ENCODE measurements at places on chromosomes 6 and 20. TPM values are rescaled to one million over a fixed set of nuclear protein-coding genes. Genes with fewer than 3 reads are reported as not detected.

Gene OR2H1
- total RNA-seq = not detected

Gene KCNQ5
- total RNA-seq = 5.0 TPM

Gene LINC00237
- total RNA-seq = not detected

Gene RAET1L
- total RNA-seq = not detected

Gene EGFL8
- 21.7 TPM for total RNA-seq

Gene STMND1
- not detected for total RNA-seq

Gene IER3
- total RNA-seq = 24.1 TPM

Gene DNAJC5
- 42.8 TPM for total RNA-seq

Gene C20orf202
- total RNA-seq = not detected

Gene OLIG3
- not detected for total RNA-seq

Gene BANF2
- total RNA-seq = not detected

GRCh38 chr6:21596145-21596948 is 2.8 kb downstream of the SOX4 start:
- DNase-seq = no peak

- DNase-seq = no peak
Observed at GRCh38 chr6:55167860-55168259, 6.5 kb upstream of the HCRTR2 start.

GRCh38 chr6:35582315-35582714 is 69.6 kb upstream of the TULP1 start:
- no peak for DNase-seq

DNA sequence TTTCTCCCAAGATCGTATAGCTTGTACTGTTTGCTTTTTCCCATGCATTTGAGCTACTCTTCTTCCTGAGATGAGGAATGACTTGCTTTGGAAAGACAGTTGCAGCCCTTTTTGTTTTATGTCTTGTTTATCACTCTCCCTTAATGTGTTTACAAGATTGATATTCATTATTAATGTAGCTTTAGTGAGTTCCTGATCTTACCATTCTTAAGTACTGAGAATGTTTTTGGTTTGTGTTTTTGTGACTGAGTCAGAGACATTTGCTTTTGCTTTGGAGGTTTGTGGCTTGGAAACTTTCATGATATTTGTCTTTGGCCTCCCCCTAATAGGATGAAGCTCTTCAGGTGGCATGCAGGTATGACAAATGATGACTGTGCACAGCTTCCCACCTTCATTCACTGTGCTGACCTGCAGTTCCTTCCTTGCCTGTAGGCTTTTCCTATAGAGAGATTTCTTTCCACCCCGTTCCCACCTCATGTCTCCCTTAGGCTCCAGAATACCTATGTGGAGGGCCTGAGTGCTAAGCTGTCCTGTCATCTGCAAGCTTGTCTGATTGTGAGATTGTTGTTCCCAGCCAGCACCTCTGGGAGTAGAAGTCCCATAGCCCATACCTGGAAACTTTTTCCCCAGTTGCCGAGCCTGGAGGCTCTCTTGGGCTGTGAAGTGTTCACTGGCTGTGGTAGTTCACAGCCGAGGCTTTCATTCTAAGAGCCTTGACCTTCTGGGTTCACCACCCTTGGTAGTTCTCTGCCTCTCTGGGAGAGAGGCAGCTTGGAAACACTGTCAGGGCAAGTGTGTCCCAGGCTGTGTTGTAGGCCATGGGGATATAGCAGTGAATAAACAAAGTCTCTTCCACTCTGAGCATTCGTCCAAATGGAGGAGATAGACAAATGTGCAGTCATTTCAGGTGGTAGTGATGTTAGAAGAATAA is 27.1 kb downstream of the CDS2 start:
- no peak for DNase-seq

DNA sequence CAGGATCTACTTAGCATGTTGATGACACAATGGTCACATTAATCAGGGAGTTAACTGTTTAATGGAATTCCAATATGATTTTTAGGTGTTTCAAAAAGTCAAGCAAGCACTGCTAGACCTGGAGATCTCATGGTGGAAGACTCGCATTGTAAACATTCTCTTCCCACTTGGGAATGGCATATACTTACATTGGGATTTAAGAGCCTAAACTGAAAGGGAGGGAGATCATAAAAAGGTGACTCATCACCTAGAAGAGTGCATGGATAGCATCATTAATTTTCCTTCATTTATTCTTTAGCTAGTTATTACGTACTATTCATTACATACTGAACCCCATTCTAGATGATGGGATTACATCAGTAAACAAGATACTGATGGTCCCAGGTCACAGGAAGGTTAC is 185.4 kb downstream of the TASP1 start:
- no peak for DNase-seq

DNA sequence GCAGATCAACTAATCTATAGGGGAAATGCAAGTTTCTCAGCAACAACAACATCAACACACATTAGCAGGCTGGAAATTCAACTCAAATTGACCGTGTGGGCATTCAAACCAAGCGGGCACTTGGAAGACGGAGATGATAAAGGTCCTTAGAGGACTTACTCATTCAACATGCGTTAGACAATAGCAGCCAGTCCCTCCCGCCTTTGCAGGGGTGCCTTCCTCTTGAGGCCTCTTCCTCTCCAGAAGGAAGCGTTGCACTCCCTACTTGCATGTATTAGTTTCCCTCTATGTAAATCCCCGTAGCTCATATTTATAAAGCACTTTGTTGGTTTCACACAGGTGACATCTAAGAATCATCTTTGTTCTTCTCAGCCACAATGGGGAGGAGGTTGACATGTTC is 300.8 kb upstream of the STXBP5 start:
- no peak for DNase-seq

DNA sequence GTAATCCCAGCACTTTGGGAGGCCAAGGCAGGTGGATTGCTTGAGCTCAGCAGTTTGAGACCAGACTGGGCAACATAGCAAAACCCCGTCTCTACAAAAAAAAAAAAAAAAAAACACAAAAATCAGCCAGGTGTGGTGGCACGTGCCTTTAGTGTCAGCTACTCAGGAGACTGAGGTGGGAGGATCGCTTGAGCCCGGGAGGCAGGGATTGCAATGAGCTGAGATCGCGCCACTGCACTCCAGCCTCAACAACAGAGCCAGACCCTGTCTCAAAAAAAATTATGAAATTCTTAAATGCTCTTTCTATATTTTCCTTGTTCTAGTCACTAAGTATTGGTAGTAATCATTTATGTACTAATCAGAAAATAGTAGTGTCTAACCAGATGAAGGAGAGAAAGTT is 30.6 kb downstream of the SYTL3 start:
- DNase-seq = no peak

DNA sequence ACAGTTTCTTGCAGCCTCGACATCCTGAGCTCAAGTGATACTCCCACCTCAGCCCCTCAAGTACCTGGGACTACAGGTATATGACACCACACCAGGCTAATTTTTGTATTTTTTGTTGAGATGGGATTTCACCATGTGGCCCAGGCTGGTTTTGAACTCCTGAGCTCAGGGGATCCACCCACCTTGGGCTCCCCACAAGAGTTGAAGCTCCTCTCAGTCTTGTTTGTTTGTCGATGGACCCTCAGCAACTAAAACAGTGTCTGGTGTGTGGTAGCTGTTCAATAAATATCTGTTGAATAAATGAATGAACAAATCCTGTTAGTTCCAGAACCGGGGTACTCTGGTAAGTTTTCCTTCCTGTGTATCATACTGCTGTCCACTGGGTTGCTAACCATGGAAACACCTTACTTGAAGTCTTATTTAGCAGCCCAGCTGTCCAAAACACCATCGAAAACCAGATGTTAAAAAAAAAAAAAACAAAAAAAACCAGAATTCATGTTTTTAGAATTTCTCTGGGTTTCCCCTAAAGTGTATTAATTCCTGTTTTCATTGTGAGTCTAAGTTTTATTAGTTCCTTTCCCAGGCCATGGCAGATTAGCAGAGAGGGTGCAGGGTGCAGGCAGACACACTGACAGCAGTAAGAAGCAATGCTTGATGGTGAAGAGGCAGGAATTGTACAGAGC is 7.8 kb upstream of the EZR start:
- DNase-seq = no peak

DNA sequence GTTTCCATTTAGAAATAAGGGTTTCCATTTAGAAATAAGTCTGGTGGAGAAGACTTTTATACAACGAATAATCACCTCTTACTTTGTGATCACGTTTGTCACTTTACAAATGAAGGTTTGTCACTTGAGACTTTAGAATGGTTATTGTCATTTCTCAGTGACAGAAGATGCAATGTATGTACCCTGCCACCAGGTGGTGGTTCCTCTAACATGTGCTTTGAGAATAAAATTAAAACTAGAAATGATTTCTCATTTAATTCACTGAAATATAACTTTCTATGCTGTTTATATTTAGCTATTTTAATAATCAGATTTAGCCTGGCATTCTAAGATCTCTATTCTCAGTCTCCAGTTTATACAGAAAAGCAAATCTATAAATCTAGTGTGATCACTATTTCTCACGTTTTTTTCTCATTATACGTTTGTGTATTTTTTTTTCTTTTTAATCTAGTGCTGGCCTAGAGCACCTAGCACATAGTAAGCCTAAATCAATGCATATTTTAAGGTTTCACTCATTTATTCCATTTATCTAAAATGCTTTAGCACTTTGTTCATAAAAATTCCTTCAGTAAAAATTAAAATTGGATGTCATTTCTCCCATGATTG is 57.4 kb upstream of the TFAP2D start:
- DNase-seq = peak; percentile 33

DNA sequence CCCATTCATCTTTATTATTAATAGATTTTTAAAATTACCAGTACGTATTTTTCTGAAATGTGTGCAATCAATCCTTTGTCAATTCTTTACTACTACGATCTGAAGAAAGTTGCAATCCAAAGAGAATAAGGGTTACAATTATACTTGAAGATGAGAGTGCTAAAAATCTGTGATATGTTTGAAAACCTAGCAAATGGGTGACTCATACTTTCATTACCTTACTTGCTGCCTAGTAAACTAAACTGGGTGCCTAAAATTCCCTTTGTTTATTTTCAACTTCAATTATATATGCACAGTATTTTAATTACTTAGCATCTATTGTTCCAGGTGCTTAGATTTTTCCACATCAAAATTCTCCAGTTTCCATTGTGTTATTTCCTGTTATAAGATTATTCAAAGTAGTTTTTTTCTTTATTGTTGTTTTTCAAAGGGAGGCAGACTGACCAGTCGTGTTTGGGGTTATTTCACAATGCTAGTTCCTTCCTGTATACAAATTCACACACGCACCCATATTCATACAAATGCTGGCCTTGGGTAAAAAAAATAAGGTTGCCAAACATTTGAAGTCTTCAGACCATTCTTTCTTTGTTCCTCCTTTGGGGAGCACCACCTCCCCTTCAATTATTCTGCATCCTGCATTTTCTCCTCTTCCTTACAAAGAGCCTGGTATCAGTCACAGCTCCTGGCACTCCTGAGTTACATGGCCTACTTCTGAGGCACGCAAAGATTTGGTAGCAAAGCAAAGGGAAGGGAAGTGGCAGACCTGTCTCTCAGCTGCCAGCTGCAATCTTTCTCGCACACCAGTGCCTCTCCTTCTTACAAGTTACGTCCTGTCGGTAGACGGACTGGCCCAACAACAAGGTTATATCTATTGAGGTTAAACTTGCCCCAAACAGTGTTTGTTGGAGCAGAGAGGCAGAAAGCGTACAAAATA is 16.2 kb upstream of the FAM135A start:
- DNase-seq = no peak

- DNase-seq = no peak
Observed at GRCh38 chr20:6440443-6440799, 317.6 kb upstream of the FERMT1 start.

- DNase-seq = peak; percentile 30
Observed at GRCh38 chr20:609371-609964, 641 bp downstream of the TCF15 start.

DNA sequence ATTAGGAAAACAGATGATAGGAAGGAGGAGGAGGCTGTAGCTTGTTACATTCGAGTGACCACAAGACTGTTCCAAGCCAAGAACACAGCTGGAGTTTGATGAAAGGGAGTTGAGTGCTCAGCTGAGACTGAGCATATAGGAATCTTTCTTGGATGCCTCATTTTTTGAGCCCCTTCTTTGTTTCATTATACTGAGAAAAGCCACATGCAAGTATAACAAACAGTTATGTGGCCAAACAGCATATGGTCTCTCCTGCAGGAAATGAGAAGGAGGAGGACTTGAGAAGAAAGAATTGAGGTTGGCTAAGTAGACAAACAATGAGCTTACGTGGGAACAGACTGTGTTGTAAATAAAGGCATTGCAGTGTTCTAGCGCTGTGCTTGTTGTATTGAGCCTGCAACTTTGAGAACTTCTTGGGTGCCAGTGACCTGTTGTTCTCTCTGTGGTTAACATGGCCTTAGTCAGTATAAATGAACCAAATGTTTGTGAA is 78.3 kb downstream of the AKAP7 start:
- DNase-seq = no peak

DNA sequence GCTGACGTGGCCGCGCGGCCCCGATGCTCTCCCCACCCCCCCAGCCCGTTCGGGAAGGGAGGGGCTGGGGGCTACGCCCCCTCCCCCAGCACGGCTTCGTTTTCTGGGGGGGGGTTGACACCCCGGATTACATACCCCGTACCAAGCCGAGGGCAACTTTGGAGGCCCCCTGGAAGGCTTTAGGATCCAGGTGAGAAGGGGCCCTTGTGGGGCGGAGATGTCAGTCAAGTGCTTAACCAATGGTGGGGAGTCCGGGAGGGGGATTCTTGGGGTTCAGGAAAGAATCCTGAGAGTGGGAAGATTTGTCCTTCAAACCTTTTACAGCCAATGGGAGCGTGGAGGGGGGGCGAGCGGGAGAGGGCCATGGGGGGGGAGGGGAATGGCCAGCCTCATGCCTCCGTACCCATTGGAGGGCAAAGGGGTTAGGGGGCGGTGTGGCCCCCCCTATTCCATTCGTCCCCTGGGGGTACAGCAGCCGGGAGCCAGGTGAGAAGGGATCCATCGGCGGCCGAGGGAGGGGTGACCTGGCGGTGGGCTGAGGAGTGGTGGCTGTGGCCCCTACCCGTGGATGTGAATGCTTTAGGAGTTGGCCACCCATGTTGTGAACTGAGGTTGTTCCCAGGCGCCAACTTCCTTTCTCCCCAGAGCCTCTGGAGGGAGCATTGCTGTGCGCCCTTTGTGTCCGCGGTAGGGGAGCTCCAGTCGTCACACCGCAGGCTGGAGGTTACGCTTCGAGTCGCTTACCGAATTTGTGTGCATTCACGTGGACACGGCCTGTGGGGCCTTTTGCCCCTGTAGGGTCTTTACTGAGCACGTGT is 682 bp downstream of the BRD2 start:
- DNase-seq = peak; percentile 94

- no peak for DNase-seq
Observed at GRCh38 chr20:60518022-60518421, 559.8 kb downstream of the CDH26 start.

All from K562 (cell line).